ENCODE measurements at places on chromosomes 7 and 10. TPM values are rescaled to one million over a fixed set of nuclear protein-coding genes. Genes with fewer than 3 reads are reported as not detected.

Gene CAV1
- polyA plus RNA-seq, result 27.3 TPM

Gene NUTM2E
- 0.18 TPM for polyA plus RNA-seq

Gene SKIDA1
- 12.2 TPM for polyA plus RNA-seq

Gene BHLHA15
- polyA plus RNA-seq, result not detected

Gene OR9A2
- polyA plus RNA-seq, result not detected
